ENCODE measurements at places on chromosomes 2 and 18.

DNA sequence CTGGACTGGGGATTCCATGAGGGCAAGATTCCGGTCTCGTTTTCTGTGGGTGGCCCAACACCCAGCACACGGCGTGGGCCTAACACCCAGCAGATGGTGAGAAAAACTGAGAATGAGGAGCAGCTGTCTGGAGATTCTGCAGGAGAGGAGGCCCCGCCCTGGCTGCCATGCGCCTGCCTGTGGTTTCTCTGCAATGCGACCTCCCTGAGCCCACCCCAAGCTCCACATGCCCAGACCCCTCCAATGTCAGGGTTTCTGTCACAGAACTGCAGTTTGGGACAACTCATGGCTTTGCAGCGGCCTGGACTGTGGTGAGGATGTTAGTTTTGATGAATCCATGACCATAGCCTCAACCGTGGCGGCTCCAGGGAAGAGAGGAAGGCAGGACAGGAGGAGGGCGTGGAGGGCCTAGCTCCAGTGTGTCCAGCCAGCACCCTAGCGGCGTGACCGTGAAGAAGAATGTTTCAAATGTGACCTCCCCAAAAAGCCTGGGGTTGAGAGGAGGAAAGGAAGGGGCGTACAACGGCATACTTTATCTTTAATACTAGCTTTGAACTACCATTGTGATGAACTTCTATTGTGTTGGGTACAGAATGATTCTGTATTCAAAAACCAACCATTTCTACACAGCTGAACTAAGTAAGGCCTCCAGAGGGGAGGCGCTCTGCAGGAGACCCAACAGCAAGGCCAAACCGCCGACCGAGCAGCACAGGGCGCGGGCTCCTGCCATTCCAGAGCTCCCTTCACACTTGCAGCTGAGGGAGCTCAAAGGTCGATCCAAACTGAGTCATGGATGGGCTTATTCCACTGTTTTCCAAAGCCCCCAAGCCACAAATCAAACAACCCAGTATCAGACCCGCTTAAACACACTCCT is 3.4 kb downstream of the PXDN start:
- DNase-seq: no peak

- DNase-seq: no peak
Measured at GRCh38 chr2:215548714-215549113, 112.8 kb upstream of the FN1 start.

GRCh38 chr2:59585655-59586054 is 967.8 kb downstream of the BCL11A start:
- DNase-seq: no peak

- DNase-seq: no peak
Measured at GRCh38 chr2:7648221-7648795, 731.1 kb downstream of the RNF144A start.

GRCh38 chr18:26495287-26495686 is 53.1 kb downstream of the KCTD1 start:
- no peak for DNase-seq

DNA sequence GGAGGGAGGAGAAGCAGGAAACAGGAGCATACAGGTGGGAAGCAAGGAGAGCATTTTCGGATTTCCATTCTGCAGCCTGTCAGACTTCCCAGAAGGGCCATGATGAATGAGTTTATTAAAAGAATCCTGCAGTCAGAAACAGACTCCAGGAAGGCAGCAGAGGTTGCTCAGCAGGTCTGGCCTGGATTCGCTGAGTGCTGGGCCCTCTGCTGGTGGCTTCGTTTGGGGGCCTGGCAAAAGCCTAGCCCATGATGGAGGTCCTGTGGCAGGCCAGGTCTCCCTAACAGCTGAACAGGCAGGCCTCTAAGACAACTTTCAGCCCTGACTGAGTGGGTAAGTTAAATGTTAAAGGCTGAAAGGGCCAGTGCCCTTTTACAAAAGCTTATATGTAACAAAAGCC is 108.2 kb upstream of the CAPN13 start:
- peak; percentile 34 for DNase-seq

DNA sequence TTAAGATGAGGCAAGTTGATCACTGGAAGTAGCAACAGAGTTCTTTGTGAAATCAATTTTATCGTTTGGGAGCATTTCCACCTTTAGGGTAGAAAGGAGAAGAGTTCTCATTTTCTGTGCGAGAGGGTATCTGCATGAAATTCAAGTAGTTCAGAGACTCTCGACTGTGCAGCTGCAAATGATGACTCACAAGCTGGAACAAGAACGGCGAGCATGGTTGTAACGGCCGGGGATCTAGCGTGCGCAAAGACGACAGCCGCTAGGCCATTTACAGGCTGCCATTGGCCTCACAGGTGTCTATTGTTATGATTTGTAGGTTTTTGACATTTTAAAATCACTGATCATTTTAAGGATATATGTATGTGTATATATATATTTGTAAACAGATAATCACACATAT is 5.2 kb downstream of the KLHL29 start:
- no peak for DNase-seq

GRCh38 chr2:72951303-72952095 is 34.2 kb downstream of the EMX1 start:
- DNase-seq: no peak

GRCh38 chr2:111185361-111186022 is 64.8 kb downstream of the BCL2L11 start:
- DNase-seq: no peak

DNA sequence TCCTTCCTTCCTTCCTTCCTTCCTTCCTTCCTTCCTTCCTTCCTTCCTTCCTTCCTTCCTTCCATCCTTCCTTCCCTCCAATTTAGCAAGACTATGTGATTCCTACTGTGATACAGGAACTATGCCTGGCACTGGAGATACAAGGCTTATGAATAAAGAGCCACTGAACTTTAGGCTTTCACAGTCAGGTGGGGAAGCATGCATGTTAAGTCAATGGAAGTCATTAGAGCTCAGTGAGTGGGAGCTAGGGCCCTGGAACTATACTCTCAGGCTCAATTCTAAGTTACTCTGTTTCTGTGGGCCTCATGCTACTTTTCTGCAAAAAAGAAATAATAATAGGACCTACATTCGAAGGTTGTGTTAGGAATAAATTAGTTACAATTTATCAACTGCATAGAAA is 527.6 kb upstream of the ZEB2 start:
- no peak for DNase-seq

DNA sequence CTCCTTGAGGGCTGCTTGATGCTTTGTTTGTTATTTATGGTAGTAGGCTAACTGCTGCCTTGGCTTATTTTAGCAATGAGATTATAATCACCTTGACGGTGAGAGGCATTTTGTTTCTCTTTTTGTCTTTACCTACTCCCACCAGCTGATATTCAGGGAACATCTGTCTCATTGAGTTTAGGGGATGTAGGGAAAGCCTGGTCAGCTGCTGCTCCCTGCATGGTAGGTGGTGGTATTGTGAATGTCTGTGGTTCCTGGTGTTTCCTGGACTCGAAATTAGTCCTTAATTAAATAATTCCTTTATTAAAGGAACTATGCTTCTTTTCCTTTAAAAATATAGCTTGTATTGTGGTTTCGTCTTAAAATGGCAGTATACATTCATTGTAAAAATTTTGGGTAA is 77.8 kb downstream of the ADAM23 start:
- DNase-seq: no peak

- DNase-seq: no peak
Measured at GRCh38 chr2:178250429-178250828, 56.1 kb downstream of the OSBPL6 start.

DNA sequence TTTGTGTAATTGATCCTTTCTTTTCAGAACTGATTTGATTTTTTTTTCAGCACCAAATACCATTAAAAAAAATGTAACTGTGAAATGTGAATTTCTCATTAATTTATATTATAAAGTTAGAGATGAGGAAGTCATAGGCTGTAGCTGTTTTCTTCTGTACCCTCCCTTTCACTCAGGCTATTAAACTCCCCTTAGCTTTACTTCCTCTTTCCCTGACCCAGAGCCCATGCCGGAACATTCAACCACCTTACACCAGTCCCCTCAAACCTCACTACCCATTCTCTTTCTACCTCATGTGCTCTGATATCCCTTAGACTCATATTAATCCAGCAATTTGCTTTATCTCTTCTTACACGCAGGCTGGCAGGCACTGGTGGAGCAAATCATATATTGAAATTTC is 12.4 kb downstream of the GALNT5 start:
- DNase-seq: no peak

Data from A549 (cell line).